Stimulated activated CD4-positive, alpha-beta T cell treated with anti-CD3 and anti-CD28 coated beads, Interleukin-12 subunit alpha, Interleukin-12 subunit beta, amount 100 ng/mL, for 48 hours (primary cell): ENCODE measurements at places on chromosomes 12 and 14.

GRCh38 chr12:58067610-58068387, 126.4 kb downstream of the ATP23 start:
- no peak for DNase-seq

DNA sequence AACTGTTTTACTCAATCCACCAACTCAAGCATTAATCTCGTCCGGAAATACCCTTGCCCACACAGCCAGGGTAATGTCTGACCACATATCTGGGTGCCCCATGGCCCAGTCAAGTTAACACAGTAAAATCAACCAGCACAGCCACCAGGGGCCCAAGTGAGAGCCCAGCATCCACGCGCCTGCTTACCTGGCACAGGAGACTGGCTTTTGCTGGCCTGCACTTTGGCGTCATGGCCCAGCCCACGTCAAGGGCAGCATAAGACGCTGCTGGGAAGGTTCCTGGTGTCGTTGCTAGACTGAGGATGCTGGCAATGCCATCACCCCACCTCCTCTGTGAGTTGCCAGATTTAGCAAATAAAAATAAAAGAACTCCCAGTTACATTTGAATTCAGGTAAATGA, 53.6 kb upstream of the BCL11B start:
- DNase-seq, result no peak

- DNase-seq, result no peak
Observed at GRCh38 chr12:113766131-113766878, 199.8 kb downstream of the RBM19 start.

GRCh38 chr14:24774187-24774915, 140.4 kb upstream of the GZMB start:
- no peak for DNase-seq

GRCh38 chr14:48140804-48141203, 465.4 kb upstream of the MDGA2 start:
- DNase-seq, result no peak

DNA sequence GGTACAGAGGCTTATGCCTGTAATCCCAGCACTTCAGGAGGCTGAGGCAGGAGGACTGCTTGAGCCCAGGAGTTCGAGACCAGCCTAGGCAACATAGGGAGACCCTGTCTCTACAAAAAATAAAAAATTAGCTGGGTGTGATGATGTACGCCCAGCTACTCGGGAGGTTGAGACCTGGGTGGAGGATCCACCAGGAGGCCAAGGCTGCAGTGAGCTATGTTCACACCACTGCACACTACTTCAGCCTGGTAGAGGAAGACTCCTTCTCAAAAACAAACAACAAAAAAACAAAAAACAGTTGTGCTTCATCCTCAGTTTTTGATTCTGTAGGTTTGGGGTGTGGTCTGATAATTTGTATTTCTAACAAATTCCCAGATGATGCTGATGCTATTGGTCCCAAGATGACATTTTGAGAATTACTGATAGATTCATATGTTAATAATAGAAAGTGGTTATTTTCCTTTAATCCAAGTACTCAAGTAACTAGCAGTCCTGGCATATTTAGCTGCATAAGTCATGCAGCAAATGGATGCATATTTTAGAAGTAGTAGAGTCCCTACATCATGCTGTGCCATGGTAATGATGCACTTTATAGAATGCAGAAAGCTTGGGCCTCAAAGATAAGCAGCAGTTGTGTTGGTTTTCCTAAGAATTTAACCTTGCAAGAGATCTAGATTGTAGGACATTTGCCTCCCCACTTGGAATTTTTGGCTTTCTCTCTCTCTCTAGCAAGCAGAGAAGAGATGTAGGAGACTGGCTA, 76.1 kb upstream of the PAWR start:
- DNase-seq, result no peak

DNA sequence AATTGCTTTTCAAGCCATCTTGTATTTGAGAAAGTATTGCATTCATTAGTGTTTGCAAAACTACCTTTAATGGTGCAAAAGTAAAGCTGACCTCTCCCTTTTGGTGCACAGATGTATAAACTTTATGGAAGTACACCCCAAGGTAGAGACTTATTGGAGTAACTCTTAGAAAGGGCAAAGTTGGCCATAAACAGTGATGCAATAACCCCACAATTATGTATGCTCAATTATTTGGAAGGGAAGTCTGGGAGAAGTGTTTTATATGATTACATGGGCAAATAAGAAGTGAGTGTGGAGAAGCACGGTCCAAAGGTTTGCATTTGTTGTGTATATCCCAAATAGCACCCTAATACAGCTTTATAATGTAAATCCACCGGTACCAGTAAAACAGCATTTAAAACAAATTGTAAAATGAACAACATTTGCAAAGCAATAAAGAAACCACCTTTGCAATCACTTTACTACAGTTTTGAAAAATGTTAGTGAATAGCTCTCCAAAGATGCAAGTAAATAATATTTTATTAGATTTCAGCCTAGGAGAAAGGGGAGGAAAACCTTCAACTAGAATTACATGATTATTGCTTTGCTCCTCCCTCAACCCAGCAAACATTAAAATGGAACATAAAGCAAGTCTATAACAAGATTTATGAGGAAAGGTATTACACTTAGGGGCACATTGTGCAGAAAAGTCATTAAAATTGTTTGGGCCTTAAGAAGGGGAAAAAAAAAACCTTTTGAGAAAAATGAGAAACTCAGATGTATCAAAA, 70.5 kb downstream of the HMGA2 start:
- DNase-seq, result no peak
